ENCODE measurements at places on chromosomes 1 and 21.
A peak's percentile ranks its signal among the peaks of the same experiment; 100 is the strongest.

DNA sequence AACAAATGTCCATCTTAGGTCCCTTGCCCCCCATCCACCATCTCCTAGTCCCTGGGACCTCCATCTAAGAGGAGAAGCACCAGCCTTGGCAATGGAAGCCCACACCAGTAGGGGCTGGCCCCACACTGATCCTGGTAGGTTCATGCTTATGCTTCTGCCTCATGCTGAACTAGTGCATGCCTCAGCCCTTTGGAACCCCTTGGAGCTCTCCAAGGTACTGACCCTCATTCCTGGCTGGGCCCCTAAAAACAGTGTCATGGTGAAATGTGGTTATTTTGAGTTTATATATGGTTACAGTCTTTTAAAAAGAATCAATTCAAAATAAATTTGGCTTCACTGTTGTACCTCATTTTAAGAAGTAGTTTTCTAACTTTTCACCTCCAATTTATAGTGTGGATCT lies 108.3 kb downstream of the HIVEP3 start:
- DNase-seq, result peak; percentile 35

DNA sequence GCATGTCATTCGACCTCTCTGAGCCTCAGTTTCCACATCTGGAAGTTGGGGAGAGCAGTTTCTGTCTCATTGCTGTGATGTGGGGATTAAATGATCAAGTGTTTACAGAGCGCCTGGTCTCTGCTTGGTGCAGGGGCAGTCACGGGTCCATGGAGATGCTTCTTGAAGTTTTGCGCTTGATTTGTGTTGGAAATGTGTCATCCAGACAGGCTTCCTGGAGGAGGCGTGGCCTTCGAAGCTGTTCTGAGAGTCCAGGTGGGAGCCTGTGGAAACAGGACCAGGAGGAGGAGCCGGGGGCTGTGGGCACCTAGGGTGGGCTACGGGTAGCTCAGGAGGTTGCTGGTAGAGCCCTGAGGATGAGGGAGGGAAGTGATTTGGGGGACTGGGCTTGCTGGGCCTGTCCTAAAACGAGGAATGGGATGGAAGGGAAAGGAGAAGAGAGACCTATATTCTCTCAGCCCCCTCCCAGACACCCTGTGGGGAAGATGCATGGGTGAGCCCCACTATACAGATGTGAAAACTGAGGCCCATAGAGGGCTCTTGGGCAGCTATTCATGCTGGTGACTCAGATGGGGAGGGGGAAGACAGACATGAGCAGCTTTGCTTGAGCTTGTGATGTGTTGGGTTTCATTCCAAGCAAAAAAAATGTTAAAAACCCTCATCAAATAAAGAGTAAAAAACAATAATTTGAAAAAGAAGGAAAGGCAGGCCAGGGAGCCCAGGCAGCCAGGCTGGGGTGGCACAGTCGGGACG lies 107.2 kb upstream of the WNT4 start:
- no peak for DNase-seq

DNA sequence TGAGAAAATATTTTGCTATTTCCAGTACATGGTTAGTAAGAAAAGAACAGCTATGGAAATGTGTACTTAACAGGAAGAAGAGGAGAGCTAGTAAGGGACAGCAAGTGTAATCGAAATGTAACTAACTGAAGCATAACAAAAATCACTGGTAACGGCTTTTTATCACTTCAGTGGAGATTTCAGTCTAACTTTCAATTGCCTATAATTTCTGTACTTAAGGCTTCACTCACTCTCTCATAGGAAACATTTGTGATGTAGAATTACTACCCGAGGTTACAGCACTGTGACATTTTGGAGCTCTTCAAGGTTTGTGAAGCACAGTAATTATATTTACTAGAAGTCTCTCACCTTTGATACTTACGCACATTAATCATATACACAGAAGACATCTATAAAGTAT lies 1119.1 kb downstream of the AMY1C start:
- DNase-seq, result no peak

DNA sequence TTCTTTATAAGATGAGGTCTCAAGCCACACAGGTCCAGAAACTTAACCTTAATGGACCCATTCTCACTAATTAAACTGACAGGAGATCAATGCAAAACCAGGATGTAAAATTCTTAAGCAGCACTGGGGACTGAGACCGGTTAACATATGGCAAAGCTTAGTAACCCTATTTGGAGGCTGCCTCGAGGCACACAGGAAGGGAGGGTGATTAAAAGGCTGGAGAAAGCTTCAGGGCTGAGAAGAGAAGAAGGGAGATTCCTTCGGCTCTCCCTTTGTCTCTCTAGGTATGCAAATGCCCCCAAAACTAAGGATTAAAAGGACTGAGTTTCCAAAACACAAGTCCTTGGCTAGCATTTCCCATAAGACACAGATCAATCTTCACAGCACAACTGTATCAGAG lies 120.8 kb upstream of the DSCAM start:
- DNase-seq, result no peak

- no peak for DNase-seq
These were observed 30.2 kb upstream of the LRRC8D start for GRCh38 chr1:89790592-89790991.

GRCh38 chr1:94036730-94037129 lies 84.2 kb downstream of the ABCA4 start:
- DNase-seq, result no peak

GRCh38 chr1:158334526-158335212 lies 3.3 kb upstream of the CD1B start:
- no peak for DNase-seq

GRCh38 chr1:53585129-53585528 lies 125.9 kb downstream of the DMRTB1 start:
- DNase-seq, result peak; percentile 68

- no peak for DNase-seq
These were observed 10.4 kb downstream of the JUN start for GRCh38 chr1:58773406-58773840.

- no peak for DNase-seq
These were observed 172.6 kb downstream of the PLA2G4A start for GRCh38 chr1:187001198-187001889.

- no peak for DNase-seq
These were observed 54.3 kb upstream of the TRAPPC10 start for GRCh38 chr21:43957611-43958362.

DNA sequence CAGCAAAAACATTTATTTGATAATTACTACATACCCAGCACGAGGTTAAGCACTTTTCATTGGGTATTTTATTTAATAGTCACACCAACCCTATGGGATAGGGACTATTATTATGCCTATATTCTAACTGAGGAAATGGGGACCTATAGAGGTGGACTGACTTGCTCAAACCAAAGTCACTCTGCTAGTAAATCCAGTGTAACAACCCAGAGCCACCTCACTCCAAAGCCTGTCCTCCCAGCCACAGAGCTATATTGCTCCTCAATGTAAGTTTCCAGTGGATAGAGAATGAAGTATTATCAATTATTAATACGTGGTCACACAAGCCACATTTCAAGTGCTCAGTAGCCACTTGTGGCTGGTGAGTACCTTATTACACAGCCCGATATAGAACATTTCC lies 97.5 kb downstream of the RGS2 start:
- DNase-seq, result no peak

DNA sequence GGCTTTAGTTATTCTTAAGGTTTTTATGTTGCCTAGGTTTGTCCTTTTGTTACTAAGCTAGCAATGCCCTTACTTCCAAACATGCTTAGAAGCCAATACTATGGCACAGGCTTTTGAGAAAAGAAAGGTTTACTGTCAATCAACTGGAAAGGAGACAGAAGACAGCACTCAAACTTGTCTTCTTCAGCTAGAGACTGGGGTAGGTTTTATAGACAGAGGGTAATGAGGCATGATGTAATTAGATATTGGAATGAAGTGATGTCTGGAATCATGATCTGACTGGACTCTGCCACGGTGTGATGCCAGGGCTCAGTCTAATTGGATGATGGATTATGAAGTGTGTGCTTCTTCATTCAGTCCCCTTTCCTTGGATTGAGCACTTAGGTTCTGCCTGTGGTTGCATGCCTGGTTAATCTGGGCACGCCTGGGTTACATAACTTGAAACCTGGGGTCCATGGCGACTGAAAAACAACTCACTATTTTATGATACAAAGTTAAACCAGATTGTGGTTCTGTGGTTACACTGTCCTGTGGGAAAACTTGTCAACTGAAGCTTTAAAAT lies 625.8 kb downstream of the BRINP3 start:
- no peak for DNase-seq

- no peak for DNase-seq
These were observed 124.4 kb upstream of the IRF2BP2 start for GRCh38 chr1:234734412-234734835.

GRCh38 chr21:26499495-26499894 lies 73.6 kb downstream of the CYYR1 start:
- DNase-seq, result no peak

DNA sequence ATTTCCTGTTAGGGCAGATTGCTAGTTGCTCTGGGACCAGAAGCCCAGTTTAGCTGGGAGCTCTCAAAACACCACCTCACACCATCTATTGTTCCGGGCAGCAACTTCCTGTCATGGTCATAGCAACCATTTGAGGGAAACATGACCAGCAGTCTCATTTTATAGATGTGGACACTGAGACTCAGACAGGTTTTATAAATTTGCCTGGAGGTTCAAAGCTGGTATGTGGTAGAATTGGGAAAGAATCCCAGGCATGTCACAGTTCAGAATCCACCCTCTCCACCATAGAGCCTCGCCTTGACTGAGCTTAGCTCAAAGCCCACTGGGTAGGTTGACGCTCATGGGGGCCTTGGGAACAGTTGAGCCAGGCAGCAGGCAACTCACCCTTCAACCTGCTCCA lies 14.0 kb upstream of the TRIM67 start:
- no peak for DNase-seq

GRCh38 chr1:41792485-41792770 lies 126.3 kb downstream of the HIVEP3 start:
- no peak for DNase-seq

GRCh38 chr1:98084188-98084587 lies 163.4 kb upstream of the DPYD start:
- no peak for DNase-seq

- no peak for DNase-seq
These were observed 5.3 kb downstream of the KRTAP10-1 start for GRCh38 chr21:44534688-44535087.

GRCh38 chr1:219062161-219062560 lies 111.5 kb upstream of the LYPLAL1 start:
- no peak for DNase-seq

DNA sequence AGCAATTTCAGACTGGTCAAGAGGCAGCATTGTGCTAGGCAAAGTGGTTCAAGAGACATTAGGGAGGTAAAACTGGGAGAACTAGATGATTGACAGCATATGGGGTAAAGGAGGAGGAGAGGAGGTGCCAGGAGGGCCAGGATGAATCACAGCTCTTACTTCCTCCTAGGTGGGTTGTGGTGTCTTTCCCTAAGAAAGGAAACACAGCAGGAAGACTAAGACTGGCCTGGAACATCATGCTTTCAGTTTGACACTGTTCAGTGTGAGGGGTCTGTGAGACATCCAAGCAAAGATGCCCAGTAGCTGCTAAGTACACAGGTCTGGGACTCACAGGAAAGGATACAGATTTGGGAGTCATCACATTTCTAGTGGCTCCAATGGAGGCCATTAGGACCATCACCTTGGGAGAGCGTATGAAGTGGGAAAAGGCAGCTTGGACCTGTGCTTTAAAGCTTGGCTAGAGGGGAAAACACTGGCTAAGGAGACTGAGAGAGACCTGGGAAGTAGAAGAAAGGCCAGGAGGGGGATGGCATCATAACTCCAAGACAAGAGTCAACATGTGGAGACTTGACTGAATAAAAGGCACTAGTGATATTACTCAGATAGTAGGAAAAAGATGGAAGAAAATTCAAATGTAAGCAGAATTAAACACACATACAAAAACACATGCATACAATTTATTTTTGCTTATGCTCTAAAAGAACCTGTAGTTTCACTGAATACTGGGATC lies 17.3 kb downstream of the CD58 start:
- DNase-seq, result no peak

- DNase-seq, result no peak
These were observed 92.6 kb downstream of the ATG4C start for GRCh38 chr1:62876535-62876934.

DNA sequence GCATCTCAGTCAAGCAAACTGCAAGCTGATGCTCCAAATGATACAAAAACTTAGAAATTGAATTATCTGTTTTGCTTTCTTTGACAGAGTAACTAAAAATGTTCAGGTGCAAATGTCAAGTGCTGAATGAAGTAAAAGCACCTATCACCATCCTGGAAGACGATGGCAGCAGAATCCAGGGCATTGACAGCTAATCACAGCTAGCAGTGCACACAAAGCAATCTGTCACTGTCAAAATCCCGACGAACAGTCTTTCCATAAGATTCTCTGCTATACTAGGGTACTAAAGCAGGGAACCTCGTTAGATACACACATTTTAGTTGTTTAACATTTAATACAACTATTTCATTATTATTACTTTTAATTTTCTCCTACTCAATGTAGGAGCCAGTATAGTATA lies 233.3 kb downstream of the BRINP3 start:
- no peak for DNase-seq

GRCh38 chr1:30586671-30587070 lies 136.7 kb downstream of the MATN1 start:
- no peak for DNase-seq

- no peak for DNase-seq
These were observed 54.8 kb downstream of the NR5A2 start for GRCh38 chr1:200082329-200082728.

DNA sequence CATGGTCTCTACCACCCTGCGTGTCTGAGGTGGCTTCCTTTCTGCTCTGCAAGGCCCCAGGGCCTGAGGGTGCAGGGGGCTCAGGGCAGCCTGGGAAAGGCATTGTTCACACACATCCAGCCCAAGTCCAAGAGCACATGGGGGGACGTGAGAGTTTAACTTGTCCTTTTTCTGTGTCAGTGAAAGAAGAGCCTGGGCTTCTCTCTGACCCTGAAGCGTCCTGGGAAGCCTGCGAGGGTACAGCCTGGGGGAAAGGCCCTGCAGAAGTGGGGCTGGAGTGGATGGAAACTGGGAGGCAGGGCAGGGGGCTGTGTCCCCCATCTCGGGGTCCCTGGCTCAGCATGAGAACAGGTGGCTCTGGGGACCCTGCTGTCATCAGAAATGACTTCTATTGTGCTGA lies 181.6 kb downstream of the PRDM16 start:
- no peak for DNase-seq

DNA sequence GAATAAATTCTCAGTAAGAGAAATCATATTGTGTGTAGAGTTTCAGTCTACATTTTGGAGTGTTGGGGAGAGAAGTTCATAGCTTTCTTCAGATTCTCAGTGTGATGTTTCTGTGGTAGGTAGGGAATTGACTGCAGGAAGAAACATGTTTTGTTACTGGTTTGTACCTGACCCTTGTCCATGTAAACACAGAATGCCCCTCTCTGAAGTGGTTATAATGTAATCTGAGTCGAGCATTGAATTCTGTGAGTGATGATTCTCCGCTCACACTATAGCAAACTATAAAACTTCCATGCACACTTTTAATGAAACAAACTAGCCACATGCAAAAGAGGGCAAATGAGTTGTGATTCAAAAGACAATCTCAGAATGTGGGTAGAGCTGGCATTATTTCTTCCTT lies 433.2 kb downstream of the USP25 start:
- DNase-seq, result no peak

GRCh38 chr1:107449326-107449725 lies 308.5 kb downstream of the NTNG1 start:
- no peak for DNase-seq

GRCh38 chr1:36148821-36149236 lies 457 bp downstream of the TRAPPC3 start:
- DNase-seq, result no peak
